ENCODE measurements at places on chromosomes 7 and 10.
A peak's percentile ranks its signal among the peaks of the same experiment; 100 is the strongest.

GRCh38 chr10:76509446-76509845 lies 1078.0 kb downstream of the LRMDA start:
- DNase-seq, result no peak

DNA sequence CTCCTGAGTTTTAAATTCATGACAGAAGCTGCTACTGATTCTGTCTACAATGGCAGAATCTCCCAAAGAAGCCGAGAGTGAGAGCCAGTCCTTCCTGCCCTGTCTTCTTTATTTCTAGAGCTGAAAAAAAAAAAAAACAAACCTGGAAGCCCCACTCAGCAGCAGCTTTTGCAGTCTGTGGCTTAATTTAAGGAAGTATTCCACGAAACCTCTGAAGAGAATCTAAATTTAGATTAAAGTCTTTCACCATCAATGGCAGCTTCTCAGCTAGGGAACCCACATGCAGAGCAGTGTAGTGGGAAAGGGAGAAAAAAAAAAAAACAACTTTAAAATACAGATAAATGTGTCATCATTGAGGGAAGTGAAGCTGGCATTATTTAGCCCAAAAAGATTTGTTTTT lies 23.4 kb downstream of the SMURF1 start:
- no peak for DNase-seq

GRCh38 chr7:70700055-70700940 lies 431.6 kb upstream of the GALNT17 start:
- DNase-seq, result no peak

DNA sequence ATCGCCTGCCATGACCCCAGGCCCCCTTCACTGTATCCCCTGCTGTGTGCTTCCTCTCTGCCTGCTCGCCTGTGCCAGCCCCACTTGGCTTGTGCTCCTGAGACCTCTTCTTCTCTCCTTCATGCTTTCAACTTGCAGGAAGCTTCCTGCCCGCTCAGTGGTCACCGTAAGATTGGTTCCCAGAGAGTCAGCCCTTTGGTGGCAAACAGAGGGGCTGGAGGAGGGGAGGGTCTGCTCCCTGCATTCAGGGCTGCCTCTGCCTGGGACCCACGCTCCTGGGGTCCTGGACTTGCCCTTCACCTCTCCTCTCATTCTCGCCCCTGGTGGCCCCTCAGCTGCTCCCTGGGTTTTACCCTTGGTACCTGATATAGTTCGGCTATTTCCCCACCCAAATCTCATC lies 45.8 kb upstream of the ZNF32 start:
- DNase-seq, result no peak

DNA sequence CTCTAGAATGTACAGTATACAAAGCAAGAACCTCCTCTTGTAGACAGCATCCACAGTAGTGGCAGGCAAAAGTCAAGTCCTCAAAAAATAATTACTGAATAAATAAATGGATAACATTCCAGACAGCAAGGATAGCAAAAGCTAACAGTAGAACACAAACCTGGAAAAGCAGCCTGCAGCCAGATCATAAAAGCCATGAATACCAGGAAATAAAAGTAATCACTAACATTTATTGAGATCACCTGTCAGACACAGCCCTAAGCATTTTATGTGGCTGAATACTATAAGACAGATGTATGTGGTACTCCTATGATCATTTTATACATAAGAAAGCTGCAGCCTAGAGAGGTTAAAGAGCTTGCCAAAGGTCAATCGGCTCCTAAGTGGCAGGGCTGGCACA lies 34.0 kb downstream of the CUL2 start:
- no peak for DNase-seq

GRCh38 chr7:49297958-49298357 lies 373.6 kb downstream of the CDC14C start:
- no peak for DNase-seq

- DNase-seq, result no peak
Observed at GRCh38 chr10:68171539-68172080, 60.3 kb downstream of the ATOH7 start.

- DNase-seq, result no peak
Observed at GRCh38 chr7:25392588-25393338, 164.5 kb upstream of the NPVF start.

DNA sequence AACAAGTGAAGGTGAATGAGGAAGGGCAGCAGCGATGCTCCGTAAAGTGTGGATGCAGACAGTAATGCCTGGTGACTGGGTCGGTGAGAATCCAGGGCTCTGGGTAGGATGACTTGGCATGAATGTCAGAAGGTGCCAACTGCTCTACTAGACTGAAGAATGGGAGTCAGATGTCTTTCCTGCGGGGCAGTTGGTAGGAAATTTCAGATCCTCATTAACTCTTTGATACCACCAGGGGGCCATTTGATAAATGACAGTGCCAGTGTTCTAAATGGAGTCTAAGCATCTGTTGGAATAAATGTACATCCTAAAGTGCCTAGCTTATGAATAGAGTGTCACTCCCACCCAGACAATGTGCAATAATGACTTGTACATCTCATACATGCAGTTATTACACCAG lies 462.0 kb downstream of the GRM8 start:
- DNase-seq, result no peak

DNA sequence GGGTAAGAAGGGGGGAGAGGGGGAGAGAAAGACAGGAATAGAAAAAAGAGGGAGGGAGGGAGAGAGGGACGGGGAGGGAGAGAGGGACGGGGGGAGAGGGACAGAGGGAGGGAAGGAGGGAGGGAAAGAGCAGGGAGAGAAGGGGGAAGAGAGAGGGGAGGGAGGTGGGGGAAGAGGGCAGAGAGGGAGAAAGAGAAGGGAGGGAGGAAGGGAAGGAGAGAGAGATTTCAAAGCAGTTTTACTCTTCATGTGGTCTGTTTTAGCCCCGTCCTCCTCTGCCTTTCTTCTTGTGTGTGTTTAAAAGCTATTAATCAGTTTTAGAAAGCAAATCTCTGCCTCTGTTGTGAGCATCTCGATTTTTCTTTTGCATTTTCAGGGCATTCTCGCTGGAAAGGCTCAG lies 237.0 kb downstream of the WDR37 start:
- no peak for DNase-seq

DNA sequence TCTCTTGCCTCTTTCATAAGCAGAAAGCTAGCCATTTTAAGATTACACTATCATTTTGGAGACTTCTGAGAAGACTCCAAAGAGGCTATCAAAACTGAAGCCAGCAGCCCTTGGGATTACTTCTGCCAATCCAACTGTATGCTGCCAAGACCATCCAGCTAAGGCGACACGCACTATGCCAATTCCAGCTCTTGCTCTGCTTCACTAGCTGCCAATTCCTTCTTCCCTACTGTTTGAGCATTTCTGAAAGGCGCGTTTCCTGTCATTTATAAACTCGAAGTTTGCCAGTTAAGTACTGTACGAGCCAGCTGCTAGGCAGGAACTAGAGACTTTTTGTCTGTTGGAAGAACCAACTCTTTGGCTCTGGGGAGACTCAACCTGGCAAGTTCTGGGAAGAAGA lies 36.5 kb downstream of the MALSU1 start:
- DNase-seq, result no peak

- no peak for DNase-seq
Observed at GRCh38 chr10:44965651-44966097, 6.1 kb downstream of the RASSF4 start.

GRCh38 chr10:77328272-77328816 lies 309.3 kb downstream of the KCNMA1 start:
- no peak for DNase-seq

DNA sequence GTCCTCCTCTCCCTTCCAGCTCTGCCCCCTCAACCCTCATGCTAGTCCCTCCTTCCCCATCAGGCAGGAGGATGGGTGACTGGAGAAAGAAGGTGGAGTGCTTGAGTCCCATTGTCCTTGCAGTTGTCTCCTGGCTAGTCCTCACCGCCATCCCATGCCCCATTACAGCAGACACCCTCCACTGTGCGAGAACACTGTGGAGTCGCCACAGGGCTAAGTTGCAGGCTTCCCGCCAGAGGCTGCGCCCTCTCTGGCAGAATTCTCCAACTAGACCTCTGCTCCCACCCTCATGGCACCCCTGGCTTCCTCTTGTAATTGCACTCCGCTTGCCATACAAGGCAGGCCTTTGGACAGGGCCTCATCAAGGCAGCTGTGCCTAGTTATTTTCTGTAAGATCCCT lies 3.1 kb downstream of the GIMAP2 start:
- no peak for DNase-seq

DNA sequence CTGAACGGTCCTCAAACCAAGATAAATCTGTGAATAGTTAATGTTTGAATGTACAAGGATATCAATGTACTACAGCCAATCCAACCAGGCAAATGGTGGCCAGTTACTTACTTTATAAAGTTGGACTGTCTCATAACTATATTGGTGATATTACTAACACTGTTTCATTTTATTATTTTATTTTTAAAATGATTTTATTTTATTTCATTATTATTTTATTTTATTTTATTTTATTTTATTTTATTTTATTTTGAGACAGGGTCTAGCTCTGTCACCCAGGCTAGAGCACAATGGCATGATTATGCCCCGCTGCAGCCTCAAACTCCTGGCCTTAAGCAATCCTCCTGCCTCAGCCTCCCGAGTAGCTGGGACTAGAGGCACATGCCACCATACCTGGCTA lies 6.8 kb downstream of the IL15RA start:
- no peak for DNase-seq

GRCh38 chr7:91193141-91193540 lies 71.1 kb upstream of the FZD1 start:
- no peak for DNase-seq

GRCh38 chr7:113809581-113809980 lies 109.2 kb downstream of the PPP1R3A start:
- DNase-seq, result no peak

- DNase-seq, result peak; percentile 15
Observed at GRCh38 chr7:74656441-74656836, 1.1 kb upstream of the GTF2I start.
